ENCODE measurements at places on chromosomes 7 and 10. TPM values are rescaled to one million over a fixed set of nuclear protein-coding genes. Genes with fewer than 3 reads are reported as not detected.

DNA sequence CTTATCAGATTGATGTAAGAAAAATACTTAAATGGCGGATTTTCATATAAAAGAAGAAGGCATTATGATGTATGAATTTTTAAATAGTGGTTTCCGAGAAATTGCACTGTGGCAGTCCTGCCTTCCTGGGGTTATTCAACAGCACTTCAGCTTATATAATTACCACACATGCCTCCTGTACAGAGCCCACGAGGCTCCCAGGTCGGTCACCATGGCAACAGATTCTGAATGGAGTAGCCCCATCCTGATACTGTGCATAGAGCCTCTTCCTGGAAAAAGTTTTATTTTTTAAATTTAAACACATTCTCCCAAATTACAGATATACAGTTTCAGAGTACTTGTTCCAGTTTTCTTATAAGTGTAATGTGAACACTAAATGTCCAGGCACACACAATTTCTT, 15.9 kb upstream of the ASB4 start:
- DNase-seq = no peak

- peak; percentile 60 for DNase-seq
These were observed at the start of gene MARVELD1 for GRCh38 chr10:97713339-97713825. TSS of gene MARVELD1 (plus strand) at chr10:97713730. CDS start at chr10:97713877, 147 bp downstream.

GRCh38 chr10:9814285-9814864, 1203.3 kb upstream of the CELF2 start:
- DNase-seq = no peak

DNA sequence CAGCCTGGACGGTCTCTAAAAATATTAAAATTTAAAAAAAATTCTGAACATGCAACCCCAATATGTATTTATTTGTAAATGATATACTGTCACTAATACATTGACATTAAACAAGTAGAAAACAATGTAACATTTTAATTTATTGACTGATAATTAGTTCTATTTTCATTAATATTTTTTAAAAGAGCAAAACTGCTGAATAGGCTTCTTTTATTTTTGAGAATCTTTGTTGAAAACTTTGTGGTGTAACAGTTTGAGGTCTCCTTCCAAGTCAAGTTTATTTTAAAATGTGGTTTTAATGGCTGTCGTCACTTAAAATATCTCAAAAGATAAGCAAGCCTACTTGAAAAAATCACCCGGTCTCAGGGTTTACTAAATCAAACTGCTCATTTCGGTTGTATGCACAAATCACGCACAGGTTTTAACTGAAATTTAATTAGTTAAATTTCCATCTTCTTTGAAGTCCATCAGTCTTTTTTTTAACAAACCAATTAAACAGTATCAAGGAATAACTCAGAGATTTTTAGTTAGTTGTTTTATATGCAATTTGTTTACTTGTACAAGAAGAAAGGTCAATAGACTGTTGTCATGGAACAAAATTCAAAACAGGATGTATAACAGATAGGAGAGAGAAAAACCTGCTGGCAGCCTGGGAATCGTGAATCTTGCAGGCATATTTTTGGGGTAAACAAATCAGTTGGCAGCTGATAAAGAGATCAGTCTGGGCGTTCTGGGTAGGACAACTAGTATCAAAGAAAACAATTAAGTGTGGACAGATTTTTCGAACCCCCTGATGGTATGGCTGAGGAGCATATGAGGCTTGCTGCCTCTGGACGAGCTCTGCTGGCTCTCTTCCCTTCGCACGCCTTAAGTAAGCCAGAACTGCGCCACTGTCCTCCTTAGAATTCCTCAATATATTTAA, 9.7 kb upstream of the EDRF1 start:
- DNase-seq = no peak

The KIF11 gene
- polyA plus RNA-seq = 11.8 TPM

The LIPF gene
- polyA plus RNA-seq = not detected
